ENCODE measurements at places on chromosomes 4 and X.

GRCh38 chr4:1753697-1754311, 32.5 kb downstream of the TACC3 start:
- no peak for DNase-seq

- no peak for DNase-seq
Measured at GRCh38 chrX:26373829-26374228, 157.9 kb downstream of the MAGEB5 start.

- no peak for DNase-seq
Measured at GRCh38 chrX:2645563-2645962, 45.5 kb upstream of the CD99 start.

DNA sequence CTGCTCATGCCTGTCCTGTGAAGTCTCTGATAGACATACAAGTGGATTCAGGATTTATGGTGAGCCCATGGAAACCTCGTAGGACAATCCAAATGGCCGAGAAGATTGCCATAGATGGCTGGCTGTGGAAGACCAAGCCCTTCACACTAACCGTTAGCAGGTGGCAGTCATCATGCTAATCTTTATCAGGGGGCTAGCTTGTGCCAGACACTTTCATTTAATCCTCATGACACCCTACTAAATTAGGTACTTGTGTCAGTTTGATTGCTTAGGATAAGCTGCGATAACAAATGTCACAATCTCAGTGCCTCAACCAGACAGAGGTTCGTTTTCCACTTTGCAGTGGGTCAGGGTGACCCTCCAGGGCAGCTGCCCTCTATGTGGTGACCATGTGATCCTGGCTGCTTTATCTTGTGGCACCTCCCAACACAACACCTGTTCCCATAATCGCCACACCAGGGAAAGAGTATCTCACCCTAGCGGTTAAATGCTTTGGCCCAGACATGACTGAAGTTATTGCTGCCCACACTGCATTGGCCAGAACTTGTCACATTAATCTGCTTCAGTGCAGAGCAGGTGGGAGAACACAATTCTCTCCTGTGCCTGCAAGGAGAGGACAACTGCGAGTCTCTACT, 60.8 kb downstream of the REPS2 start:
- no peak for DNase-seq

GRCh38 chr4:30948653-30949052, 228.5 kb downstream of the PCDH7 start:
- DNase-seq = no peak

DNA sequence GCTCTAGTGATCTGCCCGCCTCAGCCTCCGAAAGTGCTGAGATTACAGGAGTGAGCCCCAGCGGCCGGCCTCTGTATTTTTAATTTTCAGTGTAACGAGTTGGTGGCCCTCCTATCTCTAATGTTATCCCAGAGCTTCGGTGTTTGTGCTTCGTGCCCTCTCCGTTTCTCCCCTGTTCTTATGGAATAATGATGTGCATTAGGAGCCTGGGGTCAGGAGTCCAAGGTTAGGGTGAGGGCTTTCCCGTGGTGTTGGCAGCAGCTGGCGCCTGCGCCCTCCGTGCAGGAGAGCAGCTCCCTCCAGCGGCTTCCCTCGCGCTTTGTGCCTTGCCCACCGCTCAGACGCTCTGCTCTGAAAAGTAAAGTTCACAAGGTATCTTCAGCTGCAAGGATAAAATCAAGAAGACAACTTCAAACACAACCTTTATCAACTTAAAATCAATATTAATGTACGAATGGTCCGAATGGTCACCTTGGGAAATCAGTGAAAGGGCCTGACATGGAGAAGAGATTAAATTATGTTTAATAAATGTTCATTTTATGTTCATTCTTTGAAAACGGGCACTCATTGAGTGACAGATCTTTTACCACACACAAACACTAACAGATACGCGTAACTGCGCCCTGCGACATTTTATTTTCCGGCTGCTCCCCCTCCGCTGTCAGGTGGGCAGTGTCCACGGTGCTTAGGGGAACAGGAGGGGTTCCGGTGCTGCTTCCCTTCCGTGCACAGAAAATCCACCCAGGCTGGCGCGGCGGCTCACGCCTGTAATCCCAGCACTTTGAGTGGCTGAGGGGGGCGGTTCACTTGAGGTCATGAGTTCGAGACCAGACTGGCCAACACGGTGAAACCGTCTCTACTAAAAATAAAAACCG, 62.4 kb downstream of the TRAPPC11 start:
- no peak for DNase-seq

- DNase-seq = no peak
Measured at GRCh38 chrX:47162927-47163583, 18.0 kb downstream of the RBM10 start.

- no peak for DNase-seq
Measured at GRCh38 chr4:30402276-30402675, 317.9 kb upstream of the PCDH7 start.

DNA sequence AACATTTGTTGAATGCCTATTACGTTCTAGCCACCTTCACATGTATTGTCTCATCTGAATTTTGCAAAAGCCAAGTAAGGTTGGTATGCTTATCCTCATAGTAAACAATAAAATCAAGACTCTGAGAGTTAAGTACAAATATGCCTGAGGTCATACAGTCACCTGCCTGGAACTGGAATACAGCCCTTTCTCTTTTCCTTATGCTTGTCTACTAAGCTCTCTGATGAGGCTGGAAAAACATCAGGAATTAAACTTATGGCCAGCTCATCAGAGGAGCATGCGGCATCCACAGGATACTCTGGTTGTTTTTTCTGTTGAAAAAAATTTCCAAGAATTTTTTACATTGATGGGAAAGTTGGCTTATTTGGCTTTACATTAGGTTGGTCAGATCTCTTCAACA, 35.5 kb downstream of the NCAPG start:
- no peak for DNase-seq

- no peak for DNase-seq
Measured at GRCh38 chr4:75542824-75543223, 13.0 kb upstream of the ODAPH start.

DNA sequence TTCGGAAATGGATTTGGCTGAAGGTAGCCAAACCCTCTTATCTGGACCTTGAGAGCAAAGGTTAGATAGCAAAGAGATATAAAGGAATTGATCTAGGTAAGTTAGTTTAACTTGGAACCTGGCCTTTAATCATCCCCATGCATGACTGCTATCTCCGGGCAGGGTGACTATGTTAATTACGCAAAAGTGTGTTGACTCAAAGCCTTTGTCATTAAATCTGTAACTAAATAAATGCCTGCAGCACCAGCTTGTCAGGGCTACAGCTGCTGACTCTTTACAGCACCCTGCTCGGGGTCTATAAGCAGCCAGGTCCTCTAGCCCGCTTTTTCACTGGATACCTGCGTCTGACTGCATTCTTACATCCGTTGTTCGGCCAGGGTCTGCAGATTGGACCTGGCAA, 201.7 kb downstream of the TBCK start:
- DNase-seq = no peak

DNA sequence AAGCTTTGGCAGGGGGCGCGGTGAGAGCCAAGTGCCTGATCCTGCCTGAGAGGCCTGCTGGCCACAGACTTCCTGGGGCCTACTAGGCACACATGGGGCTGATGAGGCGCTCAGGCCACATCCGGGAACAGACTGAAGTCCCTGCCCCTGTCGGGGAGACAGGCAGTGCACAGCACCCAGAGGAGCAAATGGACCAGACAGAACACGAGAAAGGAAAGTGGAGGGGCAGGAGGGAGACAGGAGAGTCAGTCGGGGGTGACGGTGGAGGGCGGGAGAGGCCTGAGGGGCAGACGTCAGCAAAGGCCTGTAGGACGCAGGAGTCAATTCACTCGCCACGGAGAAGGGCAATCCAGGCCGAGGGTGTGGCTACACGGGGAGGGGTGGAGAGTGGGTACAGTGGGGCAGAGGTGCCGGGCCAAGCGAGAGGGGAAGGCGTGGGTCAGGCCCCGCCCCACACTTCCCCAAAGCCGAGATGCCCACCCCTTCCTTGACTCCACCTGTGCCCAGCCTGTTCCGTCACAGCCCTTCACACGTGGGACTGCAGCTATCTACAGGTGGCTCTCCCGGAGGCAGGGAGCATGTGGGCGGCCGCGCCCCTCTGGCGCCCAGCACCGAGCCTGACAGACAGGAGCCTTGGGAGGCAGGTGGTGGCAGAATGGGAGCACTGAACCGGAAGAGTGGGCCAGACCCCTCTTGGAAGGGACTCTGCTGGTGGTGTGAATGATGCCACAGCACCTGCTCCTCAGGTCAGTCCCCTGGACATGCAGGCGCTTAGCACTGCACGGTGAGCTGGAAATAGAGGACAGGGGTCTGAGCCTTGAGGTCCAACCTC, 20.5 kb downstream of the NOP14 start:
- no peak for DNase-seq

GRCh38 chr4:74105656-74106280, 6.8 kb upstream of the CXCL2 start:
- no peak for DNase-seq

- no peak for DNase-seq
Measured at GRCh38 chrX:134774190-134775048, 116.1 kb upstream of the PLAC1 start.

- no peak for DNase-seq
Measured at GRCh38 chr4:156975686-156976085, 4.1 kb upstream of the PDGFC start.

DNA sequence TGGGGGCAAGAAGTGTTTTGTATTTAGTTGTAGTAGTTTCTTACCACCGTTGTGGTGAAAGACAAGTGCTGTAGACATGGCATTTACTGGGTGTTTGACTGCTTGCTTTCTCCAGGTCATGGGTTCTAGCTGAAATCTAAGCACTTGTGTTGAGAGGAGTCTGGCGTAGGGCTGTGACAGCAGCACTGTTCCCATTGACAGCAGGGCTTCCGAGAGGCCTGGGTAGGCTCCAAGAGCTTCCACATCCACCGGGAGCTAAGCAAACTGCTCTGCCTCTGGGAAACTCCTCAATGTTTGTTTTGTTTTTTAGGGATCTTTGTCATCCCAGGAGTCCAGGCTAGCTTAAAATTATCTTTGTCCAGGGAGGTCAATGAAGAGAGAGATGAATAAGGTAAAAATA, 44.3 kb downstream of the BMPR1B start:
- DNase-seq = no peak

- DNase-seq = peak; percentile 9
Measured at GRCh38 chr4:110165382-110166286, 32.8 kb downstream of the ELOVL6 start.

GRCh38 chr4:8939840-8940742, 68.5 kb upstream of the HMX1 start:
- DNase-seq = no peak

DNA sequence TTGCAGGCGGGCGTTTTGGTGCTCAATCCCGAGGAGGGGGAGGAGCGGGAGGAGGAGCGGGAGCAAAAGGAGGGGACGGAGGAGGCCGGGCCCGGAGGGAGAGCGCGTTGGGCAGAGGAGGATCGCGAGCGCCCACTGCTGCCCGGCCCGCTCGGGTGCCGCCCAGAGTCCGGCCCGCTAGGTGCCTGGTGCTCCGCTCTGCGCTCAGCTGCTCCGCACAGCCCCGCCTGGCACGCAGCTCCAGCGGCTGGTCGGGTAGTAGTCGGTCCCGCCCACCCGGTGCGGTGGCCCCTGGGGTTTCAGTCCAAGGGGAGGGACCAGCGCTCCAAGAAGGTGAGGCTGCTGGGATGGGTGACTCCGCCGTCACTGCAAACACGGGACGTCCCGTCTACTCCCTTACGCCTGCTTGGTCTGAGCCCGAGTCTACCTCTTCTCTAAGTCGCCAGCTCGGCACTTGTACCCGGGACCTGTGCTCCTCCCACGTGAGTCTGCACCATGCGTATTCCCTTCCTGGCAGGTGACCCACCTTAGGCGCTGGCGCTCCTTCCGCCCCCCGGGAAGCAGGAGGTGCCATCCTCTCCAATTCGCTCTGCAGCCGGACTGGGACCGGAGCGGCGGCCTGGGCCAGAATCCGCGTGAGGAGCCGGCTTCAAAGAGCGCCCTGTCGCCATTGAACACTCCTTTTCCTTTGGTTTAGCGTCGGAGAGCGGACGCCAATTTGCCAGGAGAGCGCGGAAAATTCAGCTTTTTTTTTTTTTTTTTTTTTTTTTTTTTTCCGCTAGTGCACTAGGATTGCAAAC, 405 bp upstream of the HS3ST1 start:
- peak; percentile 20 for DNase-seq

DNA sequence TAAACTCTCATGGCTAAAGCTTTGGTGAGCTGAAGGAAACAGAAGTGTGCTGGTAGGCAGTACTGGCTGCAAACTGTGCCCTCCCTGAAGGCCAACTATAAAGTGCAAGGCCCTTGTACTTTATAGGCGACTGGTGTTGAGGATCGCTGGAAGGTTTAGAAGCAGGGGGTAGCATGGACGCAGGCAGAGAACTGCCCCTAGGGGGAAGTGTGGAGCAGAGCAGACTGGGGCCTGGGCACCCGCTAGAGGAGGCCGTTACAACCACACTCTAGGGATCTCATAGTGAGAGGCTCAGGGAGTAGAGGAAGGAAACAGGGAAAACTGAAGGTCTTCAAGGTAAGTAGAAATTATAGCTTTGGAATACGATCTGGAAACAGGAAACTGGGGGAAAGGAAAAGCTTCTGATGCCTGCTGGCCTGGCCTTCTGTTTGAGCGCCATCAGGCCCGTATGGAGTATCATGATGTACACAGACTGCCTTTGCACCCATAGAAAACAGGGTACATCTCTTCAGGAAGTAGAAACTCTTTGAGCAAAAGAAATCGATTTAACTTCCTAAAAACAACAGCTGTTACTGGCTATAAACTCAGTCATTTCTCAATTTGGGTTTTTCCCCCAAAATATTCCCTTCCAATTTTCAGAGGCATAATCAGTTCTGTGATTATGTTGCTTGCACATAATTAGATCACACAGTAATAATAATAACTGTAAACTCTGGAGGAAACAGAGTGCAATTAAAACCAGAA, 23.9 kb upstream of the TMSB4X start:
- DNase-seq = no peak

DNA sequence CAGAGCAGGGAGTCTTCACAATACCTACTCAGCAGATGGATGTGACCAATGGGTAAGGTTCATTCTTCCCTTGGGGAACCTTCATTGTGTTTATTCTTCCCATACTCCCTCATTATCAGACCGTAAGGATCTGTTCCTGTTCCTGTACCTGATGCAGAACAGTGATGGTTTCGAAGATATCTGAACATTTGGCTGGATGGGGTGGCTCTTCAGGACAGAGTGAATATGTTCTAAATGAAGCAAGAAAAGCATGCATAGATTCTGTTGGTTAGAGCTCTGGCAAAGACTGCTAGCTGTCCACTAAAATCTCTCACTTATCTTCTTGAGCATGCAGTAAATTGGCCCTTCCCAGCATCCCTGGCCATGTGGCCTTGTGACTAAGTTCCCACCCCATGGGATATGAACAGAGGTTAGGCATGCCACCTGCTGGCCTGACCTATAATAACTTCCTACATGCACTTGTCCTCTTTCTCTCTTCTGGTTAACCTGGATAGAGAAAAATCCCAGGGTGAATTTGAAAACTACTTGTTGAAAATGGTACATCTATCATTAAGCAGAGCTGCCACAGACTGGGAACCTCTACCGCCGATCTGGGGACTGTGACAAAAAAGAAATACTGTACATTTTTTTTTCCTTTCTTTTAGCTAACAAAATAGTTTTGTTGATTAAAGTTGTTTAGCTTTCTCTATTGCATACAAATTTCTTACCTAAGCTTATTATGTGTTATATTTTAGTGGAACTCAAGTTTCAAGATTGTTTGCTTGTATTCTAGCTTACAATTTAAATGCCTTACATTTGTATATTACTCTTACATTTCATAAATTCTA, 60.0 kb upstream of the BANK1 start:
- peak; percentile 3 for DNase-seq
